ENCODE measurements at places on chromosomes 12 and 14.

- DNase-seq, result no peak
Measured at GRCh38 chr12:132182711-132183365, 38.6 kb downstream of the NOC4L start.

GRCh38 chr12:93275589-93275988, 102.1 kb upstream of the NUDT4 start:
- no peak for DNase-seq

DNA sequence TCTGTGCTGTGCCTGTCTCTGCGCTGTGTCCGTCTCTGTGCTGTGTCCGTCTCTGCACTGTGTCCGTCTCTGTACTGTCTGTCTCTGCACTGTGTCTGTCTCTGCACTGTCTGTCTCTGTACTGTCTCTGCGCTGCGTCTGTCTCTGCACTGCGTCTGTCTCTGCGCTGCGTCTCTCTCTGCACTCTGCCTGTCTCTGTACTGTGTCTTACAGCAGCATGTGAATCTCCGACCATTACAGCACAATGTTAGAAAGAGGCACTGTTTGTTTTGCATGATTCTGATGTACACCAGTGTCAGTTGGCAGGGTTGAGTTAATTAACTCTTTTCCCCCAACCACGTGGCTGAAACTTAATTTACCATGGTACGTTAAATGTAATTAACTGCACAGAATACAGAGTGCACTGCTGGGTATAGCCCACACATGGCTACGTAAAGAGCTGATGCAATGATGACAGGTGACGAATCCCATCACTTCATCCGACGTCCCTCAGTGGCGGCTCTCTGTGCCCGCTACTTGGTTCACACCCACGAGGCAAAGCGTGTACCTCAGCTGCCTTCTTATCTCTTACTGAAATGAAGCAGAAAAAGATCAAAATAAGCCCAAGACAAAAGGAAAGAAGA, 127.7 kb upstream of the SFSWAP start:
- no peak for DNase-seq

DNA sequence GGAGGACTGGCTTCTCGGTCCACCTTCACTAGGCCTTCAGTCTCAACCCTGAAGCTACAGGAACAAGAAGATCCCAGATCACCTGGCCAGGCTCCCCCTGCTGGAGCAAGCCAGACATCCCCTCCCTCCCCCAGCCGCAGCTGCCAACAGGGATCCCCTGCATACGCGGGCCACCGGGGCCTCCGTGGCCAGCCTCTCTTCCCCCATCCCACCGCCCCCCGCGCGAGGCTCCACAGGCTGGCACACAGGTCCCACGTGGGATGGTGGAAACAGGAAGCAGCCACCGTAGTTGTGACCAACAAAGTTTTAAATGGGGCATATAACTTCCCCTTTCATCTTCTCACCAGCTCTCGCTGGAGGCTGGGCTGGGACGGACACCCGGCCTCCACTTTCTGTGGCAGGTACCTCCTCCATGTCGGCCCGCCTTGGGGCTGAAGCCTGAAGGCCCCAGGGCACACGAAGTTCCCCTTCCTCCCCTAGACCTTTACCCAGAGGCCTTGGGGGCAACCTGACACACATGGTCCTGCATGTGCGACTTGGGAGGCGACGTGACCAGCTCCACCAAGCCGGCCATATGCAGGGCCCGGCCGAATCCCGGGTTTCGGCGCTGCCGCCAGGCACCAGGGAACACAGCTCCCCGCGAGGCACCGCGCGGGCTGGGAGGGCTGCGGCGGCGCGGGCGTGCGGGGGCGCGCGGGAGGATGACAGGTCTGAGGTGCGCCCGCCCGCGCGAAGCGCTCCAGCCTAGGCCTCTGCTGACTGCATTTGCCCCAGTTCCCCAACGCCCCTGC, 44.4 kb upstream of the PNMA1 start:
- DNase-seq, result peak; percentile 60

DNA sequence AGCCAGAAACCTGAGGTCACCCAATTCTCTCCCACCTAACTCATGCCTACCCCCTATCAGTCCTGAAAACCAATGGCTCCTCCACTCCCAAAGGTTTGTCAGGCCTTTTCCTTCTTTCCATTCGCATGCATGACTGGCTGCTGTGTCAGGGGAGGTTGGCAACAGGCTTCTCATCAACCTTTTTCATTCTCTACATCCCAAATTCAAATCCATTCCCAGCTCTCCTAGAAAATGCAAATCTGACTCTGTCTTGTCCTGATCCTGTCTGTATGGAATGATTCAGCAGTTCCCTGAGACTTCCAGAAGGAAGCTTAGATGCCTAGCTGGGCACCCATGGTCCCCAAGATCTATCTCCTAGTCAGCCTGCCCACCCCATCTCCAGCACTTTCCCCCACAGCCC, 5.0 kb upstream of the CTDSP2 start:
- no peak for DNase-seq

DNA sequence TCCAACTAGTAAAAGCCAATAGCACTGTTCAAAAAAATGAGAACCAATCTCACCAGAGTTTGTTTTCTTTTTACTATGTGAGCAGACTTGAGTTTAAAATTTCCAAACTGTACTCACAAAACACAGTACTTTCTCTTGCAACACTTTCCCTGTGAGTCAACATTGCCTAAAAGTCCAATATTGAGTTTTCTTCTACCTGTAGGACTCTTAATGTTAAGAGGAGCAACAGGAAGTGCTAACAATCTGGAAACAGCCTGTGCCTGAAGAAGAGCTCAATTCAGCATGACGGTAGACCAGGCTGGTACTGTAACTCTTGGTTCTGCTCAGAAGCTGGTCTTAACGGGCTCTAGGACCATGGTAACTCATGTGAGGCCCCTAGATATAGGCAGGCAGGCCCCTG, 144.3 kb downstream of the MED13L start:
- no peak for DNase-seq

DNA sequence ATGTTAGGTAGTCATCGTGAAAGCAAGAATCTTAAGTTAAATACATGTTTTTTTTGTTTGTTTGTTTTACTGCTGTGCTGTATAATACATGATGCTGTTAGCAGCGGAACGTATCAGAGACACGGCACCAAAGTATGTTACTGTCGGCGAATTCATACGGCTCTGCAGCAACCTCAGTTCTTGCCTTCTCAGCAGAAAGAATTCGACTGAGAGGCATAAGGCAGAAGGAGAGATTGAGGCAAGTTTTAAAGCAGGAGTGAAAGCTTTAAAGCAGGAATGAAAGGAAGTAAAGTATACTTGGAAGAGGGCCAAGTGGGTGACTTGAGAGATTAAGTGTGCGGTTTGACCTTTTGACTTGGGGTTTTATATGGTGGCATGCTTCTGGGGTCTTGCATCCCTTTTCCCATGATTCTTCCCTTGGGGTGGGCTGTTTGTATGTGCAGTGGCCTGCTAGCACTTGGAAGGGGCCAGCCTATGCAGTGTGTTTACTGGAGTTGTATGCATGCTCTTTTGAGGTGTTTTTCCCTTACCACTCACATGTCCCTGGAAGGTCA, 23.7 kb downstream of the LEMD3 start:
- no peak for DNase-seq

GRCh38 chr14:56127156-56127555, 8.9 kb downstream of the PELI2 start:
- no peak for DNase-seq

DNA sequence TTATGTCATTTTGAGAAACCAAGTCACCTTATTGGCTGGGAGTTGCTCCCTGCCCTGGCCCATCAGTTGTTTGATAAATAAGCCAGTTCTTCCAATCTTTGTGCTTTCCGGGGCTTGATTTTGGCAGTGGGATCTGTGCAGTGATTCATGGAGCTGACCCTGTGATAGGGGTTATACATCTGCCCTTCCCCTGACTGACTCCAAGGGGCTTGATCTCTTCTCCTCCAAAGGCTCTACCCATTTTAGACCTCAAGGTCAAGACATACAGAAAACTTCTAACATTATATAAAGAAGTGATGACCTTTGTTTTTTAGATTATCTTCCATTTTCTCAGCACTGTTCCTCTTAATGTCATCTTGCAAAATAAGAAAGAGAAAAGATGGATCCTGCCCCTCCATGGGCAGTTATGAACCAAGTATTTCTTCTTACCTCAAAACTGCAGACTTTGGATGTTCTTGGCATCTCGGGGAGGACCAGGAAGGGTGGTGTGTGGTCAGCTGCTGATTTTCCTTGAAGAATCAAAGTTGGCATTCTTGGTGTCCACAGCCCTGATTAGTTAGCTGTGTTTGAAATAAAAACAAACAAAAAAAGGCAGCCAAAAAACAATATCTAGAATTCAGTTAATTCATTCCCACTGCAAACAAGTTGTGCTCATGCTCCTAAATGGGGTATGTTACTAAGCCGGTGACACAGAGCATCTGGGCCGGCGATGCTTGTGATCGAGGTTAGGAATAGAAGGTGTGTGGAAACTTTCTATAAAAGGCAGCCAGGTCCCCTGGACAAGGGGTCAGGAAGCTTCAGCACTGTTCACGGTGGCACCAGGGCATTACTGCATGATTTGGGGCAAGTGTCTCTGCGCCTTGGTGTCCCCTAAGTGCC, 120.2 kb downstream of the SAMD4A start:
- DNase-seq, result no peak

GRCh38 chr12:59484575-59484974, 111.3 kb upstream of the SLC16A7 start:
- no peak for DNase-seq

GRCh38 chr14:79254069-79254775, 957.1 kb downstream of the DIO2 start:
- DNase-seq, result no peak

- no peak for DNase-seq
Measured at GRCh38 chr12:57927086-57927485, 14.3 kb upstream of the ATP23 start.

DNA sequence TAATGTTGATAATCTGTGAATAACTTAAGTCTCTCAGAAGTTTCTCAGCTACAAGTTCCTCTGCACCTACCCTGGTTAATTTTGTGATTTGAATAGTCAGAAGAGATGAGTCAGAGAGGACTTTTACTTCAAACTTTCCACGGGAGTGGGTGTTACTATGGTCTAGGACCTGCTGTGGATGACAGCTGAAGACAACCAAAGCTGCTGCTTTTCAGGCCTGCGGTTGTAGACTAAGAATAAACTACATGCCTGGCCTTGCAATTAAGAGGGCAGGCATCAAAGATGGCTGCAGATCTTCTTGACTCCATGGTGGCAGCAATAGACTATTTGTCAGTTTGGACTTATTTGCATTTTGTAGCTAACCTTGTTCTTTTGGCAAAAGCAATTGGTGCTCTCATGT, 227.1 kb upstream of the KRR1 start:
- no peak for DNase-seq

DNA sequence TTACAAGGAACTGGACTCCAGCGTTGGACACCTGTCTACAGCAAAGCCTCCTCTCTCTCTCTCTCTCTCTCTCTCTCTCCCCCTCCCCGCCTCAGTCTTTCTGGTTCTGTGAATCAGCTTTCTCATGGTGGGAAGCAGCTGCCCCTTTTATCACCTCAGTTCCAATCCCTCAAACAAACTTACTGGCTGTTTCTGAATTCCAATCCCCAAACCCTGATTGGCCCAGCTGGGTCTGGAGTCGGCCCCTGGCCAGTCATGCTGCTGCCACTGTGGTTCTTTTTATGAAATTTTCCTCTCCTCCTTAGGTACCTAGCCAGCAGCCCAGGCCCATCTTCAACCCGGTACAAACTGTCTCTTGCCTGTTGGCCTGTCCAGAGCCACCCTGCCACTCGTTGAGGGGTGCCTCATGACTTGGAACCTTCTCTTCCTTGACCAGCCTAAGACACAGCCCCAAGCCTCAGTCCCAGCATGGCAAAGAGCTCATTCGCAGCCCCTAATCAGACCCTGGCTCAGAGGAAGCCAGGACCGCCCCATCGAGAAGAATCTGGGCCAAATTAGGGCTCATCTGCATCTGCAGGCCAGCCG, 9.4 kb upstream of the MORN3 start:
- DNase-seq, result no peak

DNA sequence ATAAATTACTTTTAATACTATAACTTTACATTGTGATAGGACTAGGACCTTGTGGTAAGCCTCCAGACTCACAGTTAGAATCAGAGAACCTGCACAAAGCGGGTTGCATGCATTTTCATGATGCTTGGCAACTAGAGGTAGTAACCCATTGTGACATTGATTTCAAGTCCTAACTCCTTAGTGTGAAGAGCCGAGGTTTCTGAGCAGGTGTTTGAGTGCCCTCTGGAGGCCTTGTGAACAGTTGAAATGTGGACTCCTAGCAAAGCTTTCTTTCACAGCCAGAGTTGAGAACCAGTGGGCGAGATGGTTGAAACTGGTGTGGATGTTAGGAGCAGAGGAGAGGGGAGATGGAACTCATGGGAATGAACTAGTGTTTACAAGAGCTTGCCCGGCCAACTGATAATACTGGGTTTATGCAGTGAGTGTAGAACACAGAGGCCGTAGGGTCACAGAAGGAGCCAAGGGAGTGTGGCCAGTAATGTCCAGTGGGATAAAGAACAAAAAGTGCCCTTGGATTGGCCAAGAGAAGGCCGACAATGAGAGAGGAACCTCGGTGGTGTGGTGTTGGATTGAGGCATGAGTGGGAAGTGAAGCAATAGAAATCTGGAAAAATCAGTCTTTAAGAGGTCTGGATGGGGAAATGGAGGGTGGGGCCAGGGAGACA, 10.9 kb downstream of the ZNF664 start:
- peak; percentile 36 for DNase-seq

DNA sequence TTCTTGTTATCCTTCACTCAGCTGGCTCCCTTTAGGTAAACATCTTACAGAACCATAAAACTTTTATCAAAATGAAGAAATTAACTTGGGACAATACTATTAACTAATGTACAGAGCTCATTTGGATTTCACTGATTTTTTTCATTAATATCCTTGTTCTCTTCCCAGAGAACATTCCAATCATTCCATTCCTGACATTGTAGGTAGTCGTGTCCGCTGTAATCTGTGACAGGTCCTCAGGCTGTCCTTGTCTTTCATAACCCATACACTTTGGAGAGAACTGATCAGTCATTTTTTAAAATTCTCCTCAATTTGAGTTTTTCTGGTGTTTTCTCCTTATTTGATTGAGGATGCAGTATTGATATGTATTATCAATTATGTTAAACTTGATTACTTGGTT, 916.8 kb downstream of the GALC start:
- DNase-seq, result no peak

- no peak for DNase-seq
Measured at GRCh38 chr12:24109381-24110039, 160.0 kb upstream of the SOX5 start.

- DNase-seq, result no peak
Measured at GRCh38 chr14:20623798-20624197, 17.7 kb downstream of the OR6S1 start.

- DNase-seq, result no peak
Measured at GRCh38 chr12:19236656-19237055, 107.1 kb downstream of the PLEKHA5 start.

DNA sequence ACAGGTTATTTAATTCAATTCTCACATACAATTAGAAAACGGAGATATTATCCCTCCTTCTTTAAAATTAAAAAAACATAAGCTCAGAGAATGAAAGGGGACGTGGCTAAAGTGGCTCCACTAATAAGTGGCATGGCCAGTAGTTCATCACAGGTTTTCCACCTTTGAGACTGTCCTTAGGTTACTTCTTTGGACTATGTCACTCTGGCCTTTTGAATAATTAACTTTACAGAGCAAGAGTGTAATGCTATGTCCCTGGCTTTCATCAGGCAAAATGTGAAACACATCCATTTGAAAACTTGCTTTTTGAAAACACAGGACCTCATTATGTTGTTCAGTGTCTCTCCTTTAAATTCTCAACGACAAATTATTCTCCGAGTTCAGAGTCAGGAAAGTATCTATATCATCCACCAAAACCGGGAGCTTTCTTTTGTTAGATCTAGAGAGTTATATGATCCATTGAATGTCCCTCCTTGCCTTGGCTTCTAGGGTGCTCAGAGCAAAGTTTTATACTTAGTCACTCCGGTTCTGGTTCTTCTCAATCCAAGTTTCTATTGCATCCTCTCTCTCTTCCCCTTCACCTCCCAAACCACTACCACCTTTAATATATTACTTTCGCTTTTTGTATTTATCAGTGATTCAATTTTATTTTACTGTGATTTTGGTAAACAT, 43.0 kb upstream of the BTG1 start:
- no peak for DNase-seq

Measured in activated CD4-positive, alpha-beta T cell treated with anti-CD3 and anti-CD28 coated beads, Interleukin-2, amount 50 U/mL, for 24 hours (primary cell).